ENCODE measurements at places on chromosomes 5 and 9.

GRCh38 chr9:88657893-88658292 lies 122.9 kb downstream of the NXNL2 start:
- DNase-seq = no peak

GRCh38 chr9:71506821-71507220 lies 261.5 kb downstream of the CEMIP2 start:
- no peak for DNase-seq

- DNase-seq = no peak
Observed at GRCh38 chr9:132743931-132744479, 73.7 kb downstream of the GTF3C4 start.

- DNase-seq = no peak
Observed at GRCh38 chr9:135526089-135526729, 5.0 kb downstream of the LCN1 start.
